NCI-H82 (cell line): ENCODE measurements at places on chromosomes 11 and 22.
A peak's percentile ranks its signal among the peaks of the same experiment; 100 is the strongest.

DNA sequence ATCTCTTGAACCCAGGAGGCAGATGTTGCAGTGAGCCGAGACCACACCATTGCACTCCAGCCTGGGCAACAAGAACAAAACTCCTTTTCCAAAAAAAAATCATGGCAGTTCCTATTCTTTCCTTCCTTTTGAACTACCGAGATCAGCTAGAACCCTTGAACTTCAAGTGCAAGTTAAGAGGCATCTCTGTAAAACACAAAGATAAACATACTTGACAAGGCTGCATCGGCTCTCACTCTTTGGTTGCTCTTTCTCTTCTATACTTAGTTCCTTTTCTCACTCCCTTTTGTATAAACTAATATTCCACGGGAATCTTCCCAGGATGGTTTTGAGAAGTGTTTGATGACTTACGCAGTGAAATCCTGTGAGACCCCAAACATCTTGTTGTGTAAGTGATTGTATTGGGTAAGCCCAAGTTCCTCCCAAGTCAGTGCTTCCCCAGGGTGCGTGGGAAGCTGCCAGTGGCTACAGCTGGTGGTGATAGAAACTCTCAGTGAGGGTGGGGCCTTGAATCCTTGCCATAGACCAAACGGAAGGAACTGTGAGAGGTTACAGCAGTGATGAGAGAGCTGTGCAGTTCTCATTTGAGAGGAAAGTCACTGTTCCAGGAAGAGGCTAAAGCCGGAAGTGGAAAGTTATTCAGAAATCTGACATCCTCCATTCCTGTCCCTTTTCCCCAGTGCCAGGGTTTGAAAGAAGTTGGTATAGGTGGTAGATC is 24.1 kb upstream of the CDC42EP2 start:
- DNase-seq, result no peak

DNA sequence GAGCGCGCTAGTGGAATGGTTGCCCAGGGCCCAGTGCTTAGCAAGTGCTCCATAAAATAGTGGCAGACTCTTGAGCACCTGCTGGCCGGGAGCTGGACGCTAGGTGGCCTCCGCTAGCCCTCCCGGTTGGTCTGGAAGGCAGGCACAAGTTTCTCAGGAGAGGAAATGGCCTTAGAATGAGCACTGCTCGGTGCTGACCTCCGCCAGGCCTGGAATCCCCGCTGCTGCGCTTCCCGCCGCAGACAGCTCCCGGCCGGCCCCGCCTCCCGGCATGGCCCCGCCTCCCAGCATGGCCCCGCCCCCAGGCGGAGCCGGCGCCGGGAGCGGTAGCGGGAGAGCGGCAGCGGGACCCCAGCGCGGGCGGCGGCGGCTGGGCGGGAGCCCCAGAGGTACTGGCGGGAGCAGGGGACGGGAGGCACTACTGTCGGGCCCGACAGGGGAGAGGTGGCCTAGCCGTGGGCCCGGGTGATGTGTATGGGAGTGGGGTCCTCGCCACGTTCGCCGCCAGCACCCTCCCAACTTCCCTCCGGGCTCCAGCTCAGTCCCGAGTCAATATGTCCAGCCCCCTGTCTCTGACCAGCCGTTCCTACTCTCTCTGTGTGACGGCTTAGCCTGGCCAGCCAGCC is at the start of gene SIPA1:
SIPA1 (plus strand) TSS at position 308 of the 626 bp plus-strand sequence. CDS start 2,821 bp downstream, outside the sequence.
- peak; percentile 65 for DNase-seq

- DNase-seq, result no peak
Measured at GRCh38 chr11:44759743-44760476, 33.1 kb downstream of the TSPAN18 start.

DNA sequence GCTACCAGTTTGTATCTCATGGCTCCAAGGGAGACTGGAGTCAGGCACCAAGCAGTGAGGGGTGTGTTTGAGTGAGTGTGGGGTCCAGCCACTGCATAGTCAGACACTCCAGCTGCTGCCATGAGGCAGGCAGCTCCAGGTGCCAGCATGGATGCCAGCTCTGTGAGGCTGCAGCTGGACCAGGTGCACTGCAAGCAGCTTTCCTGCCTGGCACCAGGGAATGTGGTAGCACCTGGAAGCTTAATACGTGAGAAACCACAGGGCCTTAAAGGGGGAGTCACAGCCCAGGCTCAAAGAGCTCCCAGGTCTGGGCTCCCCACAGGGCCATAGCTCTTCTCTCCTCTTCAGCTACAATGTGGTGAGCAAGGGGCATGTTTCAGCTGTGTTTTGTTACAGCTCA is 817.8 kb upstream of the LUZP2 start:
- no peak for DNase-seq

DNA sequence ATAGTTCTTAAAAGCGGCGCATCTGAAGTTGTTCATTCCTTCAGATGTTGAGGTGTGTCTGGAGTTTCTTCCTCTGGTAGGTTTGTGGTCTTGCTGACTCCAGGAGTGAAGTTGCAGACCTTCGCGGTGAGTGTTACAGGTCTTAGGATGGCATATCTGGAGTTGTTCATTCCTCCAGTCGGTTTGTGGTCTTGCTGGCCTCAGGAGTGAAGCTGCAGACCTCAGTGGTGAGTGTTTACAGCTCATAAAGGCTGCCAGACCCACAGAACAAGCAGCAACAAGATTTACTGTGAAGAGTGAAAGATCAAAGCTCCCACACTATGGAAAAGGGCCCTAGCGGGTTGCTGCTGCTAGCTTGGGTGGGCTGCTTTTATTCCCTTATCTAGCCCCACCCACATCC is 201.7 kb upstream of the PDGFD start:
- DNase-seq, result no peak

DNA sequence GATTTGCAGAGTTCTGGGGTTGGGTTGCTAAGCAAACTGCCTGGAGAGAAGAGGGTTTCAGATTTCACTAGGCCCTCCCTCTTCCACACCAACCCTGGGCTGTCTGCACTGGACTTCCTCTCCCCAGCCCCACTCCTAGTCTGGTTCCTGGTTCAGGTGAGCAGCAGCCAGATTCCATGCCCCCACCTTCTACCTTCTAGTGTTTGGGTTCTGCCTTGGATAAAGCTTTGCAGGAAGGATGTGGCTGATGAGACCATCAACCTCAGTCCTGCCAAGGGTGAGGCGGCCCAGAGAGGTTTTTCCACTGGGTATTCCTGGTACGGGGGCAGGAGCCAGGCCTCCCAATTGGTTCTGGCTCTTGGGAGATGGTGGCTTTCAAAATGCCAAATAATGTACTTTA is 68.3 kb downstream of the BCR start:
- DNase-seq, result no peak

DNA sequence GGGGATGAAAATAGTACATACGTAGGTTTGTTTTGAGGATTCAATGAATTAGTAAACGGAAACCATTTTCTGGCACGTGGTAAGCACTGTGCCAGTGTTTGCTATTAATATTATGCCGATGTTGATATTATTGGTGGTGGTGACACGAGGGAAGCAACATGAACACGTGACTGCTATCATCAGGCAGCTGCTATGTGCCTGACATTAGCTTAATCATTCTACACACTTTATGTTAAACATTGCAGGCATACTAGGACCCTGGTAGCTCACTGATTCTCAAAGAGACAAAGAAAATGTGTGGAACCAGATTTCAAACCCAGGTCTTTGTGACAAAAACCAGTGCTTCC is 656 bp downstream of the SRRD start:
- DNase-seq, result no peak

- no peak for DNase-seq
Measured at GRCh38 chr11:105718641-105719040, 108.8 kb downstream of the GRIA4 start.

- DNase-seq, result no peak
Measured at GRCh38 chr11:106854429-106854828, 163.8 kb downstream of the GUCY1A2 start.

GRCh38 chr11:44266056-44266780 is 43.7 kb downstream of the ALX4 start:
- no peak for DNase-seq

GRCh38 chr11:68932358-68932757 is 28.7 kb downstream of the IGHMBP2 start:
- no peak for DNase-seq

GRCh38 chr22:29265305-29265704 is 2.5 kb downstream of the RHBDD3 start:
- no peak for DNase-seq

GRCh38 chr22:36860821-36861659 is at the start of gene NCF4:
Gene NCF4, plus strand, starts transcription at chr22:36861006. Its CDS starts 166 bp downstream, at chr22:36861172.
- DNase-seq, result no peak

DNA sequence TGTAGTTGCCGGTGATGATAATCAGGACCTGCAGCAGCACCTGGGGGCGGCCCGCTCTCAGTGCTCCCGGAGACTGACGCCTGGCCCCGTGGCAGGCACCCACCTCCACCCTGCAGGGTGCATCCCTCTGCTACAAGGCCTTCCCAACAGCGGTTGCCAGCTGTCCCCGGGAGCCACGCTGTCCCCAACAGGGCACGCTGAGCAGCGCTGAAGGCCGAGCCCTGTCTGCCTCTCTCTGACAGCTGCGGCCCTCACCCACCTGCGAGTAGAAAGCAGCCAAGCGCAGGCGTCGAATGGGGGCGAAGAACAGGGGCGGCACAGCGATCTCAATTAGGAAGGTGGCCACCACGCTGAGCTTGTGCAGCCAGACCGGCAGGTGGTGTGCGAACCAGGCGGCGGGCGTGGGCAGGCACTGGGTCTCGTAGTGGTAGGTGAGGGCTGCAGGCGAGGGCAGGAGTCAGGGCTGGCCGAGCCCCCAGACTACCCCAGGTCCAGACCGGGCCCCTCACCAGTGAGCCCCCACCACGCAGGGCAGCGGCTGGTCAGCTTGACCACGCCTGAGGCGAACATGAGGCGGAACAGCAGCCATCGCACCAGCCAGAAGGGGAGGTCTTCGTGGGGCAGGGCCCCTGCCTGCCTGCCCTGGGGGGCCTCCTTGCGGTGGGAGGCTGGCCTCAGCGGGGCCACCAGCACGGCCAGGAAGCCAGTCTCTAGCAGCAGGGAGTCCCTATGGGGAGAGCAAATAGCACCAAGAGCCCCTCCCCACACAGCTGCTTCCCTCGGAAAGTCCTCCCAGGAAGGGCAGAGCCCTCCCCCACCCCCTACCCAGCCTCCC is 1.5 kb downstream of the LMF2 start:
- peak; percentile 35 for DNase-seq

DNA sequence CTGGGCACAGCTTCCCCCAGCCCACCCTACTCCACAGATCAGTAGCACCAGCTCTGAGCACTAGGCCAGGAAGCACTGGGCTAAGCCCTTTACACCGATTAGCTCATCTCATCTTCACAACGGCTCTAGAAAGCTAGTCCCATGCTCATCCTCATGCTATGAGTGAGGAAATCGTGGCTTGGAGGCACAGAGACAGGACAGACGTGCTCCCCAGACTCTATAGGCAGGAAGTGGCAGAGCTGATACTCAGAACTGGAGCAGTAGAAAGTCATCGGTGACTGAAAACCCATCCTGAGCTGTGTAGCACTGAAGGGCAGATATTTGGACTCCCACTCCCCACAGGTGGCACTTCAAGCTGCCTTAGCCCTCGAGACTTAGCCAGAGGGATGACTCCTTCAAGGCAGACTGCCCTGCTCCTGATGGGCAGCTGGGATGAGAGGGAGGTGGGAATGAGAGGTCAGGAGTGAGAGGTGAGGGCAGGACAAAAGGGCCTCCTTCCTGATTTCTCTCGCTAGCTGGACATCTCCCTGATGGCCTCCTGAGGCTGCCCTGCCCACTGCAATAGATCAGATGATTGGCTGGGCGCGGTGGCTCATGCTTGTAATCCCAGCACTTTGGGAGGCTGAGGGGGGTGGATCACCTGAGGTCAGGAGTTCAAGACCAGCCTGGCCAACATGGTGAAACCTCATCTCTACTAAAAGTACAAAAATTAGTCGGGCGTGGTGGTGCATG is 9.7 kb downstream of the CD5 start:
- DNase-seq, result no peak
